ENCODE measurements at places on chromosomes 5 and 9.

DNA sequence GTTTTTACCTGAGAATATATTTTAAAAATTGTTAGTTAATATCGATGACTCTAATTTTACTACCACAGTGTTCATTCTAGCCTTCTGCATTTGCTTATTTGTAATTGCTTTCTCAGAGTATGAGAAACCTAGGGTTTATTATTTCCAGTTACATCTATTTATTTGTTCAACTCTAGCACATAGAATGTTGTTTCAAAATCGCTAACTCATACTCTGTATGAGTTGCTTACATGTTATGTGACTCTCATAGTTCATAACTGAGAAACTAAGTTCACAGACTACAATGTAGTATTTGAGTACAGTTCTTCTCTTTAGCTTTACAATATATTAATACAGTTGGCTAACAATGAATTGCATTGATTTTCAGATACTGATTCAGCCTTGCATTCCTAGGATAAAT is 103.2 kb downstream of the MACROH2A1 start:
- no peak for DNase-seq

GRCh38 chr9:134426436-134426835 is 100.2 kb downstream of the RXRA start:
- no peak for DNase-seq

DNA sequence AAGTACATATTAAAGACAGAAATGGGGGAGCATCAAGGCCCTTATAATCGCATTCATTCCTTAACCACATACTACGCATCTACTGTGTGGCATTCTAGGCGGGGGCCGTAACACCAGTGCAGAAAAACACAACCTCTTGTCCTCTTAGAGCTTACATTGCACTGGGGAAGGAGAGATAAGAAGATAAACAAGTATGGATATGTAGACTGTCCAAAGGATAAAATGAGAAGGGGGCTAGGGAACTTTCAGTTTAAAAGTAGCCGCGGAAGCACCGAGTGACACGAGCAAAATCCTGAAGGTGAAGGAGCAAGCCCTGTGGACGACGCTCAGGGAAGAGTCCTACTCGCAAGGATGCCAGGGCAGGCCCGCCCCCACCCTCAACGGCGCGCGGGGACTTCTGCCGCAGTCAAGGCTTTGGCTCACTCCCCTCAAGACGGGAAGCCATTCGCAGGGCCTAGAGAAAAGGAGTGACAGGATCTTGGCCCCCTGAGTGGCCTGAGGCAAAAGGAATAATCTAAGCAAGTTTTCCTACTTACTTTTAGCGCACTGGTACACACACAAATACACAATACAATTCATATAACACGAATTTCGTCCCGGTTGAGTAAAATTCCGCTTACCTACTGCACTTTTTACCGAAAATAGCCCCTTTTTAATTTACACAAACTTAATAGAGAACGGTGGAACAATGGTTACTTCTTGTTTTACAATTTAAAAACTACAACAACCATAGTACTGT is 1.3 kb upstream of the NIPBL start:
- peak; percentile 59 for DNase-seq

DNA sequence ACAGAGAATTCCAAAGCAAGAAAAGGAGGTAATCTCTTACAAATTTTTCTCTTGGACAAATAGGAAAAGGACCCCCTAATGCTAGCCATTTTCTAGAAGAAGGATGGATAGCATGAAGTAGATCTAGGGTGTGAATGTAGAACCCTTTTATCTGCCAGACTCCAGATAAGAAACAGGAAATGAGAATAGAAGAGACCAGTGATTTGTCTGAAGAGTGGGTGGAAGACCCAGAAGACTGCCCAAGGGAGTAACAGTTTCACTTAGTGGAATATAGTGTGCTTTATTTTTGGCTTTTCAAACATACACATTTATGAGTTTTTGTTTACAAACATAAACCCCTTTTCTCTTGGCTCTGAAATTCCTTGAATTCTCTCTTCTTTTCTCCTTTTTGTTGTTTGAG is 25.0 kb downstream of the ECM2 start:
- no peak for DNase-seq

- peak; percentile 63 for DNase-seq
Measured at GRCh38 chr9:97518909-97519307, 17.4 kb downstream of the TMOD1 start.

- DNase-seq = no peak
Measured at GRCh38 chr5:27748847-27749246, 710.5 kb upstream of the CDH9 start.

- no peak for DNase-seq
Measured at GRCh38 chr5:95241-95980, 3.4 kb downstream of the PLEKHG4B start.

DNA sequence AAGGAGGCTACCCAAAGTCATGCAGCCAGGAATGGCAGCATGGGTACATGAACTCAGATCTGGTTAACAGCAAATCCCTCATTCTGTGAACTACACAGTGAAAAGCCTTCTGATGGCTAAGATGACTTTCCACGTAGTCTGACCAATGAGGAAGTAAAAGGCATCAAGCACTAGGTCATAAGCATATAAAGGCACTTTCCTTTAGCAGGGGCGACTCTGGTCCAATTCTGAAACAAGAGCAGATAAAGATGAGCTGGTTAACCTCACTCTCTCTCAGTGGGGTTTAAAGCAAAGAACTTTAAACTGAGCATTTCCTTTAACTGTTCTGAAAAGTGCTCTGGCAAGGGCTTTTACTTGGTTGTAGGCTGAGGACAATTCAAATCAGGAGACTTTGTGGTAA is 21.1 kb downstream of the PSMB7 start:
- no peak for DNase-seq

DNA sequence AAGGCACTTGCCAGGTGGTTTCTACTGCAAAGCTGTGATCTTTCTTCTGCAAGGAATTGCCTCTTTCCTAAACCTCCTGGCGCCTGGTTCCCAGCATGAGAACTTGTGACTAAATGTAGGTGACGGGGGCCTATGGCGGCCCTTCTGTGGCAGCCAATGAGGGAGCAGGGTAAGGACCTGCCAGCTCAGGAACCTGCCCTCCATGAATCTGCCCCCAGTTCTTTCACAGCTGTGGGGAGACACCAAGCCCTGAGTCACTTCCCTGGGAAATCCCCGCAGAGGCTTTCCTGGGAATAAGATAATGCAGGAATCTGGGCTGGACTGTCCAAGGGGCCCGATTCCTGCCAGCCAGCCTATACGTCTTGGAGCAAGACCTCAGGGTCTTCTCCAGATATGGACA is 56.7 kb upstream of the CTNNA1 start:
- DNase-seq = no peak

GRCh38 chr5:166358127-166358830 is 1933.2 kb upstream of the WWC1 start:
- no peak for DNase-seq

DNA sequence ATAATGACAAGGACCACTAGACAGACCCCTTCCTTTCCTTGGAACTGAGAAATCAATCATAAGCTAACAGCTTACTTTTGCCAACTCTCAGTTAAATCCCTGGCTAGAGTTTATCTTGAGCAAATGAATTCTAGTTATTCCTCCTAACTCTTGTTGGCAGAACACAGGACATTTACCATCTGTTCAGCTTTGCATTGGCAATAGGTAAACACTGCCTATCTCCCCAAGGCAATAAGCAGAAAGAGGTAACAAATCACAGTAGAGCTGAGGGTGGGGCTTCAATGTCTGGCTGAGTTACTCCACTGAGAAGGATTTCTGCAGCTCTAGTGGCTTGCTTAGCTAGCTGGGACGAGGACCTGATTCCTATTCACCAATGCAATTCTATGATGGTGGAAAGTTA is 503.3 kb upstream of the GRIA1 start:
- DNase-seq = no peak

DNA sequence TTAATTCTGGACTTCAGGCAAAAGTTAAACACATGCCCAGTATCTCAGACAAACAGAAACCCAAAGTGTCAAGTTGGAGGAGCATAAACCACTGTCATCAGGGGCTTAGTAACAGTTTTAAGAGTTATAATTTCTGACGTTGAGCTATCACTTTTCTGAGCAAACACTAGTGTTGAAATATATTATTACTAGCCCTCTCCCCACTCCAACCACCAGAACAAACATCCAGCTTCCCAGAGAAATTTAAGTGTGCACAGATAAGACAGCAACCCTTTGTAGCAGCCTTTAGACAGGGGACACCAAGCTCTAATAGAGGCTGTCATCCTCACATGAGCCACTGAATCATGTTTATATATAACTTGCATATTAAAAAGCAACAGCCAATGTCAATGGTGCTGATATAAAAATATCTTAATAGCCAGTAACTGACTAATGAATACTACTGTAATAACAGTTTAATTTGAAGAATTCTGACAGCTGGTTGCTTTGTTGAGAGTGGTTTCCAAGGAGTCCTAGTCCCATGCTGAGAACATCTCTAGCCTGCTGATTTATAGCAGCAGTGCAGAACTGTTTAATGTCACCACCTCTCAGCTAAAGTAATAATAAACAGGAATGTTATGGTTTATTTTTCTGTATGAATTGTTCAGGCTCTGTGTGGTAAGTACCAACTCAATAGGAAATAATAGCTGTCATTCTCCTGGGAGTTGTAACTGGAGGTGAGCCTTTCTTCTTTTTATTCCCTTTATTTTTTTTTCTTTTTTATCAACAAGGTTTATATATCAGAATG is 528.7 kb upstream of the ZNF608 start:
- DNase-seq = no peak

DNA sequence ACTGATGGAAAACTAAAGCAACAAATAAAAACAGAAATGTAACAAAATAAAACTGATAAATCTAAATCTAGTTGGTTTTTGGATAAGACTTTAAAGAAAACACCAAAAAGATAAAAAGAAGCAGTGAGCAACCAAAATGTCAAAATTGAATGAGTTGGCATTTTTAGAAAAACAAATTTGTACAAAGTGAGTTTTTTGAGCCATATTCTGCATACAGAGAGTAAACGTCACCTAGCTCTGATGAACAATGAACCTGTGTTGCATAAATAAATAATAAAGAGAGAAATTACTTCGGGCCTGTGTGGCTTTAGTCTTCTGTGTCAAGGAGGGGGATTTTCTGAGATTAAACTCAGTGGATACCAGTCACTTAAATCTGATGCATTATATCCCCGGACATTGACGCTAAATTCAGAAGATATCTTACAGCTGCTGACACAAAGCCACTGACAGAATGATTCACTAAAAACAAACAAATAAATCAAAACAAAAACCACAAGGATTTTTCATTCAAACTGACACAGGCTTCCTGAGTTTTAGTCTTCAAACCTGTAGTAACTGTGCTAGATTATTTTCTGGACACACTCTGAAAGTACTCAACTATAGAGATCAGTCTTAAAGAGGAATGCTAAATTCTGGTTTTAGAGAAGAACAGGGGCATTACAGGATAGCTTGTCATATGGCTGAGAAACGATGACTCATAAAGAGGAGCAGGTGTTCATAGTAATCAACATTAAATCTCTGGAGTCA is 403.5 kb upstream of the ST8SIA4 start:
- DNase-seq = peak; percentile 62

GRCh38 chr5:14768508-14769365 is 102.8 kb downstream of the ANKH start:
- DNase-seq = no peak

- DNase-seq = peak; percentile 61
Measured at GRCh38 chr5:75668977-75669689, 48.1 kb downstream of the POC5 start.

DNA sequence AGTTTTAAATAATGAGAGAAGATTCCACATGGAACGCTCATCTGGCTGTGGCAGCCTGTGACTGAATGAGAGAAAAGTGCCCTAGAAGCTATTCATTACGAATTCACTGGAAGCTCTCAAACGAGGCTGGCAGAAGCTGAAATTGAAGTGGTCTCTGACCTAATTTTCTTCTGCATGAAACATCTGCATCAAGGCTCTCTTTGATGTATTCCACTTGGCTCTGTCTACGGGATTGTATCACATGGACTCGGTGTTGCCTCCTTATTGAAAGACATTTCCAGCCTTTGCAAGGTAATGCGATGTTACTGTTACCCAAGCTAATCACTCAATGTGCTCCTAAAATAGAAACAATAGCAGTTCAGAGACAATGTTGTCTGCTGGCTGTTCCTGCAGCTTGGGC is 246.9 kb upstream of the ZNF462 start:
- no peak for DNase-seq

DNA sequence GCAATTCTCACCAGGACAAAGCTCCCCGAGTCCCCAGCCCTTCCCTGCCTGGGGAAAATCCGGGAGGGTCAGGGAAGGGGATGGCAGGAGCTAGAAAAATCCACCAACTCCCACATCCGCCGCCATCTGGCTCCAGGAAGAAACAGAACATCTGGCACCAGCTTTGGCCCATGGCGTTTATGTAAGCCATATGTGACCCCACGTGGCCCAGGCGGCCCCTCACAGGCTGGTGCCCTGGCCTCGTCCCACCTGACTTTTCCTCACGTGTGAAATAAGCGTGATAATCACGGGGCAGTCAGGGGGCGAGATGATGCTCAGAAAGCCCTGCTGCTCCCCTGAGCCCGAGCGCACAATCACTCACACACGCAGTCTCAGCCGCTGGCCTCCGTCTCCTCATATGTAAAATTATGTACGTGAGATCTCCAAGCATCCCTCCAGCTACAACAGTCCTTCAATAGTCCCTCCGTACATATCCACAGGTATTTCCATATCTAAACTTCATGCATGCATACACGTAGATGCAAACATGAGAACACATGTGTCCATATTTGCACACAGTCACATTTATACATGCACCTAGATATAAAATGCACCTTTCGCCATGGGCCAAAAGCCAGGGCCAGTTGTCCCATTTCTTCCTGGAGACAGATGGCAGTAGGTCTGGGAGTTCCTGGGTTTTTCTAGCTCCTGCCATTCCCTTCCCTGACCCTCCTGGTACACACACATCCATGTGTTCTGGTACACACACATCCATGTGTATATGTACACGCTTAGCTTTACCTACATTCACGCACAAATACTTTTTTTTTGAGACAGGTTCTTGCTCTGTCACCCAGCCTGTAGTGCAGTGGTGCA is 28.9 kb downstream of the PLPP7 start:
- DNase-seq = no peak

DNA sequence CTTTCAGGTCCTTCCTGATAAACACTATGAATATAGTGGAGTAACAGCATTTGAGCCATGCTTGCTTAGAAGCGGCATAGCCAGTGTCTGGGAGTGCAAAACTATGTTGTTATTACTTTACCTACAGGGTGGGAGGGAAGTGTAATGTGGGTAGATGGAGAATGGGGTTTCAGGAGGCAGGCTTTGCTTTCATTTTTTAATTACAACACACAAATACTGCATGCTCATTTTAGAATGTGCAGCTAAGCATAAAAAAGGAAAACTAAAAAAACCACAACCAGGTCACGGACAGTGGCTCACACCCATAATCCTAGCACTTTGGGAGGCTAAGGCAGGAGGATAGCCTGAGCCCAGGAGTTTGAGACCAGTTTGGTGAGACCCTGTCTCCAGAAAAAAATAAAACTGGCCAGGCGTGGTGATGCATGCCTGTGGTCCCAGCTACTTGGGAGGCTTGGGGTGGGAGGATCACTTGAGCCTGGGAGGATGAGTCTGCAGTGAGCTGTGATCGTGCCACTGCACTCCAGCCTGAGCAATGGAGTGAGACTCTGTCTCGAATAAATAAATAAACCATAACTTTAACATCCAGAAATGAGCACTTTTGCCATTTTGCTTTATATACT is 20.2 kb downstream of the HAVCR1 start:
- DNase-seq = no peak
